ENCODE measurements at places on chromosomes 16 and 17.

- DNase-seq: no peak
Observed at GRCh38 chr16:14495213-14496046, 134.6 kb downstream of the PARN start.

GRCh38 chr17:30950669-30951399, 20.0 kb upstream of the RNF135 start:
- peak; percentile 79 for DNase-seq

DNA sequence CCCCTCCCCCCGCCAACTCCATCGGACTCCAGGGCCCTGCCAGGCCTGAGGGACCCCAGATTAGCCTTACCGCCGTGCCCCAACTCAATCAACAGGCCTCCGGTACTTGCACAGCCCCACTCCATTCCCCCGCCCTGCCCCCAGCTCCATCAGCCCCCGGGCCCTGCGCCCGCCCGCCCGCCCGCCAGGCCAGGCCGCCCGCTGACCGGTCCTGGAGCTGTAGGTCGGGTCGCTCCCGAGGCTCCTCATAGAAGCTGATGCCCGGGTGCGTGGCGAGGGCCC, 308 bp downstream of the GTF3C1 start:
- DNase-seq: no peak

GRCh38 chr17:80109713-80110446, 8.5 kb downstream of the GAA start:
- no peak for DNase-seq

DNA sequence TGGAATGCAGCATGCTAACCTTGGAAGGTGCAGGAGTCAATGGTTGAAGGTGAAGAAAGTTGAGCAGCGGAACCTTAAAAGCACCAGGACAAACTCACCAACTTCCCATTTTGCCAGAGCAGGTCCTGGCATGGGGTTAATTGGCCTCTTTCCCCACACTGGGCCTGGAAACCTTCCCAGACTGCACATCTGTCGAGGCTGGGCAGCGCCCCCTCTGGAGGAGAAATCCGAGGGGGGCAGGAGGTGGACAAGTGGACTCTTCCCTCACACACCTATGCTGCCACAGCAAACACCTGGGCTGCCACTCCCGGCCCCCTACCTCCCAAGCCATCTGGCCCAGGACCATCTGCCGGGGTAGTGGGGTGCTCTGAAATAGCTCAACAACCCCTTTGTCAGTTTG, 232.4 kb downstream of the CBLN1 start:
- DNase-seq: no peak

DNA sequence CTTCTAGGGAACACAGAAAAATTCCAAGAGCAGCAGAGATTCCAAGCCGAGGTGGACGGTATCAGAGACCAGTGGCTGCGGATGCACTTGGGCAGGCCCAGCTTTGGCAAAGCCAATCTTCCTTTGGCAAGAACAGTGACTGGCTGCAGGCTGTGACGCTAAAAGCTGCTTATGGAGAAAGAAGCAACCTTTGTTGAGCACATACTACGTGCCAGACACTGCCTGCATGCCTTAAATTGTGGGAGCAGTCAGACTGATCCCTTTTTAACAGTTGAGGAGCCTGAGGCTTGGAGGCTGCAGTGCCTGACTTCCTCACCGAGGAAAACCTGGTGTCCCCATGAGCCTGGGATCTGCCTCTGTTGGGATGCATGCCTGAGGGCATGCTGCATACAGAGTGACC, 69.0 kb upstream of the AMZ2 start:
- no peak for DNase-seq

GRCh38 chr16:1010251-1010650, 28.7 kb downstream of the SOX8 start:
- no peak for DNase-seq

DNA sequence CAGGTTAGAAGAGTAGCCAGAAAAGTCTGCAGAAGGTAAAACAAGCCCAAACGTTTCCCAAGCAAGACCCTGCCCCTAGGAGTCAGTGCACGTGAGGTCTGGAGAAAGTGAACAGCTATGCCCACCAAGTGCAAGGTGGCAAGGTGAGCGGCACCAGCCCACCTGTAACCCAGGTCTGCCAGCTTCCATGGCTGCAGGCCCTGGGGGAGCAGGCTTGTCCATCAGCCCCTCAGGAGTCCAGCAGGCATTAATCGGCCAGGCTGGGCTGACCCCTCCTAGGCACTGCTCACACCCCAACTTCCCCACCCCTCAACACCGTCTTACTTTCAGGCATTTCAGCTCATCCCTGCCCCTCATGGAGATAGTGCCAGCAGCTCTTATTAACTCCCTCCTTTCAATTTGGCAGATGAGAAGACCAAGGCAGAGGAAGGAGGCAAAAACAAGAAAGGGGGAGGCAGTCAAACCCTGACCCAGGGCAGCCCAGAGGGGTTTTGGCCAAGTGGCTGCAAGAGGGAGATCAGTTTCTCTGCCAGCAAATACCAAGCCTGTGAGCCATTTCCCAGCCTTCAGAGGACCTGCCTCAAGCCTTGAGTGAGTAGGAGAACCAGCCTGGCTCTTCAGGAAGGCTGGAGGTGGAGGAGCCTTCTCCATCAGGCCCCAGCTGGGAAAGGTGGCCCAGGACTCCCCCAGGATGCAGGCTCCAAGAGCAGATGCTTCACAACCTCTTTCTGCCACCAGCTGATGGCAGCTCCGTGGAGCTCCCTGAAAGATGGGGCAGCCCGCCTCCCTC, 14.7 kb downstream of the BEAN1 start:
- peak; percentile 26 for DNase-seq

DNA sequence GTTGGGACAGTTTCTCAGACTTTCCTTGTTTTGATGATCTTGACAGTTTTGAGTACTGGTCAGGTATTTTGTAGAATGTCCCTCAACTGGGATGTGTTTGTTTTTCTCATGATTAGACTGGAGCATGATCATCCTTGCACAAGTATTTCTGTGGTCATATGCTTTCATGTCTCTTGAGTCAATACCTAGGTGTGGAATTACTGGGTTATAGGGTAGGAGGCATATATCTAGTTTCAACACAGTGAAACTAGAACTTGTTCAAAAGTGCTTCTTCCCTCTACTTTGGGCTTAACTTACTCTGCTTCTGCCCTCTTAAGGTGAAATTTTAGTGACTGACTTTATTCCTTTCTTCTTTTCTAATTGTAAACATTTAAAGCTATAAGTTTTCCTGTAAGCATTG, 30.1 kb downstream of the IKZF3 start:
- DNase-seq: no peak

GRCh38 chr16:48498769-48499631, 111.0 kb downstream of the N4BP1 start:
- peak; percentile 86 for DNase-seq

GRCh38 chr17:58605986-58606385, 85.9 kb downstream of the TEX14 start:
- DNase-seq: no peak

GRCh38 chr16:27690608-27691007, 140.7 kb downstream of the KATNIP start:
- no peak for DNase-seq

DNA sequence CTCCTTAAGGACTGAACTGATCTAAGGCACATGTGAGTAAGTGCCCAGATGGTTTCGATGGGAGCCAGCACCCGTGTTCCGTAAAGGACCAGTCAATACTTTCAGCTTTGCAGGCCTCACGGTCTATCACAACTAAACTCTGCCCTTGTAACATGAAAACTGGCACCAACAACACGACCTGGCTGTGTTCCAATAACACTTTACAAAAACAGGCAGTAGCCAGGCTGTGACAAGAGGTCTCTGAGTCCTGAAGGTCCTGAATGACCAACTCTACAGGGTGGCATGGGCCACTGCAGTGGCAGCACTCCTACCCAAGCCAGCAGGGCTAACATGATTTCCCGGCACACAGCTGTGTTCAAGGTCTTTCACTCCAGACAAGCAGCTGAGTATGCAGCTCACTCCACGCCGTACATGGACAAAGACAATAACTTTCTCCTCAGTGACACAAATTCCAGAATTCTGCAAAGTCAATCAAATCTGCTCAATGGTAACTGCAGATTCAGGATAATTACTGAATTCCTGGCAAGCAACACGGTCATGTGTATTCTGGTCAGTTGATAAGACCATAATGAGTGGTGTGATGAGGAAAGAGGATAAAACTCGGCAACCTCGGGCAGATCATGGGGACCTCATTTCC, 15.3 kb downstream of the NPLOC4 start:
- DNase-seq: no peak

DNA sequence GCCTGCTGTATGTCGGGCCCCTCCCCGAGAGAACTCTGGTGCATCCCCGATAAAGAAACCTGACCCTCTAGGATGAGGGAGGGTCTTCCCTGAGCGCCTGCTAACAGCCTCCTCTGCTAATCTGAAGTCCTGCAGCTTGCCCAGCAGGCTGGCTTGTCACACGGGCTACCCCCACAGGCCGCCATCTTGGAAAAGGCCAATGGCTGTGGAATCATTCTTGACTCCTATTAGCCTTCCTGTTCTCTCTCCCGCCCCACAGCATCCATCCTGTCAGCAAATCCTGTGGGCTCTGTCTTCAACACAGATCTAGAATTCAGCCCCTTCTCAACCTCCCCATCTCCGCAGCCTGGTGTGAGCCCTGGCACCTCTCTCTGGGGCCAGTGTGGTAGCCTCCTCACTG, 12.0 kb downstream of the IL4R start:
- no peak for DNase-seq

GRCh38 chr16:91484-91883, 13.5 kb downstream of the MPG start:
- DNase-seq: no peak

- peak; percentile 57 for DNase-seq
Observed at GRCh38 chr17:48961516-48962233, 6.7 kb downstream of the GIP start.

- DNase-seq: no peak
Observed at GRCh38 chr17:68953340-68953997, 1.7 kb downstream of the ABCA8 start.

DNA sequence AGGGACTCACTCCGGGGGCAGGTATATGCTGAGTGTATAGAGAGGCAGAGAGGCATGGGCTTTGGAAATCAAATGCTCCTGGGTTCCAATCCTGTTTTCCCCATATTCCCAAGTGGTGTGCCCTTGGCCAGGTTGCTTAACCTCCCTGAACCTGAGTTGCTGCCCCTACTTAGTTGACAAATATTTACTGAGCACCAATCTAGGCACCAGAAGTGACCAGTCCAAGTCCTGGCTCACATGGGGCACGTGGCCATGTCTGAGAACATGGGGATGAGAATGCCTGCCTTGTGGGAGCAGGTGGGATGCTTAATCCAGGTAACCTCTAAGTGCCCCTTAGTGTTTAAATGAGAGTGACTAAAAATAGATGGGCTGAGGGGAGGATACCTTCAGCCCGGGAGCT, 4.2 kb downstream of the SOCS3 start:
- no peak for DNase-seq

GRCh38 chr16:17459903-17460521, 10.7 kb downstream of the XYLT1 start:
- DNase-seq: peak; percentile 50

GRCh38 chr16:86303787-86304678, 206.3 kb upstream of the FOXF1 start:
- no peak for DNase-seq

DNA sequence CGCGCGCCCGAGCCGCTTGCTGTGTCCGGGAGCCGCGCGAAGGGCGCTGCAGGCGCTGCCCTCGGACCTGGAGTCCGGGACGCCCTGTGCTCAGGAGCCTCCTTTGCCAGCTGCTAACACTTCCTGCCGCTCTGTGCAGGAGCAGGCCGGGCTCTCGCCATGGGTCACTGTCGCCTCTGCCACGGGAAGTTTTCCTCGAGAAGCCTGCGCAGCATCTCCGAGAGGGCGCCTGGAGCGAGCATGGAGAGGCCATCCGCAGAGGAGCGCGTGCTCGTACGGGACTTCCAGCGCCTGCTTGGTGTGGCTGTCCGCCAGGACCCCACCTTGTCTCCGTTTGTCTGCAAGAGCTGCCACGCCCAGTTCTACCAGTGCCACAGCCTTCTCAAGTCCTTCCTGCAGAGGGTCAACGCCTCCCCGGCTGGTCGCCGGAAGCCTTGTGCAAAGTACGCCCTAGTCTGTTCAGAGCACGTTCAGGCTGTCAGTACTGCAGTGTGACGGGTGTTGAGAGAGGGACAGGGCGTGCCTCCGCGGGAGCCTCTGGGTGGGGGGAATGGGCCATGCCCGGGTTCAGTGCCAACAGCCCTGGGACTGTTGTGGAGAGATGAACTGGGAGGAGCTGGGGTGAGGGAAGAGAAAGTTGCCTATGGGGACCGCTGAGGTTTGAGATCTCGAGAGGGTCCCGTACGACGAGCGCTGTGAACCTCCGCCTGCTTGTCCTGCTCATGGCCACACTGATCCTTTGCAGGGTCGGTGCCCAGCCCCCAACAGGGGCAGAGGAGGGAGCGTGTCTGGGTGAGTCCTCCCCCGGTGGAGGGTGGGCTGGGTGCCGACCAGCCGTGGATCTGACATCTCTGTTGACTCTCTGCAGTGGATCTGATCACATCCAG, 1.3 kb downstream of the ZNF276 start:
- no peak for DNase-seq

GRCh38 chr17:19254651-19255050, 17.5 kb downstream of the EPN2 start:
- DNase-seq: no peak

- DNase-seq: no peak
Observed at GRCh38 chr16:69324013-69324531, 6.3 kb downstream of the PDF start.

DNA sequence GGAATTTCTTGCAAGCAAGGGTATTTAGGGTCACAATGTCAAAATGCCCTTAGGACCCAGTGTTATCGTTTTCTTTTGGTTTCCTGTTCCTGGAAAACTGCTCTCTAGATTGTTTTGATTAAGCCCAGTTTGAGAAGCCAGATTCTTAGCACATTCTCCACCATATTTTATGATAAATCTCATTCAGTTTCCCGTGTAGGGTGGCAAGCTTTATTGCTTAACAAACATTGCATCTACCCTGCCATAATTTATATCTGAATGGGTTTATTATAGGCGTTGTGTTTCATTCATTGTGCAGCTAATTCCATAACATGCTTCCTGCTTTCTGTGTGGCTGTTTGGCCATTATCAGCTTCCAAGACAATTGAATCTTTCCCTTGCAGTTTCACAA, 389.1 kb upstream of the DYNLRB2 start:
- no peak for DNase-seq

DNA sequence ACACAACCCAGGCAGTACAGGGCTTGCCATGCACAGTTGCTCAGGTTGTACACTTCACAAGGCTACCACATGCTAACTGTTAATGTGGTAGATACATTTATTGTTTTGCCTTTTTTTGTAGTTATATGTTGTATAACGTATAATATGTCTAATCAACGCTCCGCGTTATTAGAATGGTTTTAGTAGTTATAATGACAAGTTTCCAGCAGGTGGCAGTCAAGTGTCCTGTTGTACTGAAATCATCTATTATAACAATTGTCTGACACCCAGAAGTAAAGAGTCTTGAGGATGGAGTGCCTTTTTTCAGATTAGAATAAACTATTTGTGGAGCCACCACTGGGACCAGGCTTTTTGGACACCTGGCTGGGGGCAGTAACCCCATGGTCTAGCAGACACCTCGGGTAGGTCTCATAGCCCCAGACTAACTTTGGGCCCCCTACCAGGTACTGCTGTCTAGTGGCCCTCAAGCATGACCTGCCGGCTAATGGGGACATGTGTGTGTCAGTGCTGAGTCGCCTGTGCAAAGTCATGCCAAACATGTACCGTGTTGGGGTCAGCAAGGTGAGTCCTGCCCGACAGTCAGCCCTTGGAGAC, 32.8 kb downstream of the MYO15A start:
- DNase-seq: peak; percentile 41

- no peak for DNase-seq
Observed at GRCh38 chr17:8392674-8393469, 4.8 kb downstream of the RNF222 start.

GRCh38 chr17:17921192-17922069, 50.8 kb downstream of the TOM1L2 start:
- peak; percentile 98 for DNase-seq

GRCh38 chr17:46139432-46140210, 53.6 kb downstream of the KANSL1 start:
- DNase-seq: no peak
